Activated naive CD4-positive, alpha-beta T cell treated with anti-CD3 and anti-CD28 coated beads for 36 hours (primary cell): ENCODE measurements at places on chromosomes 3 and 15.

GRCh38 chr3:53729159-53729558 lies 117.1 kb downstream of the CHDH start:
- no peak for DNase-seq

DNA sequence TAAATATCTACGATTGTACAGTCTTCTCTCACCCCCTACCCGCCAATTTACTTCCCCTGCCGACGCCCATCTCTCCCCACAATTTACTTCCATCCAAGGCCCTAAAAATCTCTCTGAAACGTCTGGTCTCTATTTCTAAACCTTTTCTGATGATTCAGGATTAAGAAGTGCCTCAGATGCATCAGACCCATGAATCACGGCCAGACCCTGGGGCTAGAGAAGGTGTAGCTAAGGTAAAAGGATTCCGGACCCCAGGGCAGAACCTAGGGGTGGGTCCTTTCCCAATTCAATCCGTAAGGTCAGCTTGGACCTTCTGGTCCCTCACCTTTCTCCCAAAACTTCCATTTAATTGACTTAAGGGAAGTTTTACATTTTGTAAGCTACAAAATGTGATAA lies 46.4 kb downstream of the LRIG1 start:
- no peak for DNase-seq

DNA sequence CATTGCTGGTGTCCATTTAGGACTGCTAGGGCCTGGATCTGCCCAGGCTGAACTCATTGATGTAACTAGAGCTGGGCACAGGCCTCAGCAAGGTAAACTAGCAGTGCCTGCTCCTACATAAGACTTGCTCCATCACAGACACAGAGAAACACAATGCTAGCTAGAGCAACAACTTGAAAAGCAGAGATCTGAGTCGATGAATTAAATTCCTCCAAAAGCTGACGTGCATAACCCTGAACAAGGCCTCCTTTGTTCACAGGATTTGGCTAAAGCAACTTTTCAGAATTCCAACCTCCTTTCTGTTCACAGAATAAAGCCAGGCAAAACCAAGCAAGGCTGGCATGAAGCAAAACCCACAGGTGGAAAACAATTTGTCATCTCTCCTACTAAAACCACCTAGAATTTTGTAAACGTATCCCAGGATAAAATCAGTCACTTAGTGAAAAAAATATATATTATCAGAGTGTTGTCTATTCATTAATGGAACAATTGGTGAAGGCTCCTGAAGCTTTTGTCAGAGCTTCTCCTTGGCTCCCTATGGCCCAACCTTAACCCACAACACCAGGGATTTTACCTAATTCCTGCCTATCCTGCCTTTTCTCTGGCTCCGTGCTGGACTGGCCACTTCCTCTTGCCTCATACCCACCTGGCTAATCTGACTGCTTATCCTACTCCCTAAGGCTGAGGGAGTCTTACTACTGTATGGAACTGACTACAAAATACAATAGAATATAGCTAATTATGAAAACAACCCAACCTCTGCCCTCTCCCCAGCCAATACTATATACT lies 39.9 kb downstream of the PLCH1 start:
- no peak for DNase-seq

DNA sequence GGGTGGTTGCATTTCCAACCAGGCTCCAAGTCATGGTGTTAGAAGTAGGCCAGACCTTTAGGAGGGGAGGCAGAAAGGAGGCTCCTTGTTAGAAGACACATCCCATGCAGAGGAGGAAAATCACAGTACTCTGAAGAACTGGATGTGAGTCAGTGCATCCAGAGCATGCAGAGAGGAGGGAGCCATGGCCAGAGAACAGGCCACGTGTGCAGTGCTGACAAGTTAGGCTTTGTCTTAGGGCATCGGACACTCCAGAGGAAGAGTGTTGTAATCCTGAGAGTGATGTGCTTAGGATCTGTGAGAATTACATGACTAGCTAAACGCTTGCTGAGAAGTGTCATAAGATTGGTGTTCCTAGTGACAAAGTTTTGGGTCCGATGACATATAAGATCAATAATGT lies 456.5 kb upstream of the THRB start:
- DNase-seq, result no peak

GRCh38 chr3:65595222-65596028 lies 443.3 kb downstream of the MAGI1 start:
- no peak for DNase-seq

GRCh38 chr15:28109626-28110455 lies 10.7 kb upstream of the OCA2 start:
- DNase-seq, result no peak

DNA sequence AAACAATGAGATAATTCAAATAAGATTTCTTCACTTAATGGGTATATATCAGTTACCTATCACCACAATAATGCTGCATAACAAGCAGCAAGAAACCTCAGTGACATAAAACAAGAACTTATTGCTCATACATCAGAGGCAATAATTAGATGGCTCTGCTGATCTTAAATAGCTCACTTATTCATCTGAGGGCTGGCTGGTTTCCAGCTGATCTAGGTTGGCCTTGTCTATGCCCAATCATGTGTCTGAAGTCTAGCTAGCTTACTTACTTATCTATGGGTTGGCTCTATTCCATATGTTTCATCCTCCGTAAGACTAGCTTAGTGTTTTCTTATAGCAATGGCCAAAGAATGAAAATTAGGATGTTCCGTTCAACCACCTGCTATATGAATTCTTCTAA lies 109.4 kb upstream of the AGTR1 start:
- no peak for DNase-seq

GRCh38 chr3:196288141-196288460 lies 575 bp upstream of the PCYT1A start:
- no peak for DNase-seq

- no peak for DNase-seq
Observed at GRCh38 chr15:101303408-101303807, 8.4 kb upstream of the SNRPA1 start.

- DNase-seq, result no peak
Observed at GRCh38 chr3:149536429-149536828, 61.9 kb downstream of the TM4SF4 start.

GRCh38 chr3:4695846-4696245 lies 202.7 kb downstream of the ITPR1 start:
- DNase-seq, result no peak

DNA sequence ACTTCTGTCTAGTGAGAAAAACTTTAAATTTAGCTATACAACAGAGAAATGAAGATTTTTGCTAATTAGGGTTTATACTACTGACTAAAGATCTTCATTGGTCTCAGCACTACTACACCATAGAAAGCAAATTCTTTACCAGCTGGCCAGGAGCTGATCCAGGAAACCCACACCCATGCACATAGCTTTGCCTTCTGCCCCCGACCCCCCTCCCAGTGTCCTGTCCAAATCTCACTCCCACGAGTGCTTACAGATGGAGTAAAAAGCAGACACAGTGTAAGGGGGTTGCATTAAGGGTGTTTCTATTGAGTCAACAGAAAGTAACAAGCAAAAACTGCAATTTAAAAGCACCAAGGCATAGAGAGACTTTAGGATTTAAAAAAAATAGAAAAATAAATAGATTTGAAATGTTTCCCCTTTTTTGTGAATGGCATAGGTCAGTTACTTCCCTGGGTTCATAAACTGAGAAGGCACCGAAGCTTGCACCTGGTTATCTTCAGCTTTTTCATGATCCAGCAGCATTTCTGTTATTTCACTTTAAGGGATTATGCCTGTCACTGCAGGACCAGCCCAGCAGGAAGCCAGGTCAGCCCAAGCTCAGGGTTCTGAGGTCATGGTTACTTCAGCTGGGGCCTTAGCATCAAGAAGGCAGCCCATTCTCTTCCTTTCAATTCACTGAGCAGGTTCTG lies 124.3 kb downstream of the CTNNB1 start:
- DNase-seq, result no peak

GRCh38 chr3:63086190-63086589 lies 191.9 kb upstream of the SYNPR start:
- no peak for DNase-seq

GRCh38 chr15:67680641-67681040 lies 138.1 kb downstream of the MAP2K5 start:
- no peak for DNase-seq

DNA sequence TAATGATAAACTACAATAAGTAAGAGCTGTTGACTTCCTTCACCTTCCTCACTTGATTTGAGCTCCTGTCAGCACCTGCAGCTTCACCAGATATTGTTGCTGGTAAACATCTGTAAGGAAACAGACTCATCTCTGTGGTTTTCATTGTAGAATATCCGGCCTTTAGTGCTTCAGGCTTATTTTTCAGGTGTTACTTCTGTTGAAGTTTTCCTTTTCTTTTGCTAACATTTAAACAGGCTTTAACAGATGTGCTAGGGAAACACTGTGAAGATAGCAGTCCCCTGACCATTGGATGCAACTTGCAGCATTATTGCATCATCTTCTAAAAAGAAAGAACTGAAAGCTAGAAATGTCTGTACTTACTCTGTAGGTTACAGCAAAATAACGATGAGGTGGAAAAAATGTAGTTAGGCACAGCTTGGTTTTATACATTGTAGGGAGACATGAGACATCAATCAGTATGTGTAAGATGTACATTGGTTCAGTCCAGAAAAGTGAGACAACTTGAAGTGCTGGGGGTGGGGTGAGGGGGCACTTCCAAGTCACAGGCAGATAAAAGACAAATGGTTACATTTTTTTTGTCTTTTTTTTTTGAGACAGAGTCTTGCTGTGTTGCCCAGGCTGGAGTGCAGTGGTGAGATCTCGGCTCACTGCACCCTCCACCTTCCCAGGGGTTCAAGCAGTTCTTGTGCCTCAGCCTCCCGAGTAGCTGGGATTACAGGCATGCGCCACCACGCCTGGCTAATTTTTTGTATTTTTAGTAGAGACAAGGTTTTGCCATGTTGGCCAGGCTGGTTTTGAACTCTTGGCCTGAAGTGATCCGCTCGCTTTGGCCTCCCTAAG lies 10.2 kb downstream of the EDEM1 start:
- peak; percentile 61 for DNase-seq

- DNase-seq, result no peak
Observed at GRCh38 chr3:40790746-40791145, 266.0 kb downstream of the ZNF621 start.

DNA sequence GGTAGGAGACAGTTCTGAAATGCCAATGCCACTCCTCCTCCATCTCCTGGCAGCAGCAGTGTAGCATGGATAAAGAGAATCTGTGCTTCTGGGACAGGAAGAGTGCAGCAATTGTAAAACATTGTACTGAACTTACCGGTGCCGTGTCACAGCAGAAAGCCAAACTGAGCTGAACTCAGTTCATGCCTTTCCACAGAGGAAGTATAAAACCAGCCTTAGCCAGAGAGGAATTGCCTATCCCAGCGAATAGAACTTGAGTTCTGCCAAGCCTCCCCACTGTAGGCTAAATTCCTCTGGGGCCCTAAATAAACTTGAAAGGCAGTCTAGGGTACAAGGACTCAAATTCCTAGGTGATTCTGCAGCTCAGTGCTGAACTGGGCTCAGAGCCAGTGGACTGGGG lies 148.8 kb downstream of the SLC9A9 start:
- no peak for DNase-seq

GRCh38 chr3:186442162-186442561 lies 80.1 kb upstream of the DGKG start:
- no peak for DNase-seq

DNA sequence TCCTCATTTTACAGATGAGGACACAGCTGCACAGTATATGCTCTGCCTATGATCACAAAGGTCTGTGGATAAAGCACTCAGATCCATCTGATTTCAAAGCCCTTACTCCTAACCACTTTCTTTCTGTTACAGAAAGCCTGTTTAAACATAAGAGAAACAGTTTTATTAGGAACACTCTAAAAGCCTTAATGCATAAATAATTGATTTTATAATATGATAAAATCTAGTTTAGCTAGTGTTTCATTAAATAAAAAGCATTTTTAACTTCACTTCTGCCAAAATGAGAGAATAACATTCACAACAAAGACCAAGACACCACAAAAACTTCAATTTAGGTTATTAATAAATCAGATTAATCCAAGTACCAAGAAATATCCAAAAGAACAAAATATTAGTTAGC lies 21.4 kb downstream of the SNX4 start:
- DNase-seq, result no peak

DNA sequence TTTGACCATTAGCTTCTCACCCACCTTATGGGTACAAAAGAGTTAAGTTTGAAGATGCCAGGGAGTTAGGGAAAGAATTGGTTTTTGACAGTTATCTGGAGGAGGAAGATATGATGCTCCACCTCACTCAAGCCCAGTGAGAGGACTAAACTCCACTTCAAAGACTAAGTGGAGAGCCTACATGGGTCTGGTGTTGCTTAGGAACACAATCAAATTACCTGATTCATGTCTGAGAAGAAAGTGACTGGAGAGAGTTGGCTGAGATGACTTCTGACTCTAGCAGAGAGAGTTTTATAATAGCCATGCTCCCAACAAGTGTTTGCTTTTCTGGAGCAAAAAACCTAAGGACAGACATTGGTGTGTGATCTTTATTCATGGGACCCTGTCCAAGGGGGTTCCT lies 43.3 kb downstream of the SUCNR1 start:
- no peak for DNase-seq

DNA sequence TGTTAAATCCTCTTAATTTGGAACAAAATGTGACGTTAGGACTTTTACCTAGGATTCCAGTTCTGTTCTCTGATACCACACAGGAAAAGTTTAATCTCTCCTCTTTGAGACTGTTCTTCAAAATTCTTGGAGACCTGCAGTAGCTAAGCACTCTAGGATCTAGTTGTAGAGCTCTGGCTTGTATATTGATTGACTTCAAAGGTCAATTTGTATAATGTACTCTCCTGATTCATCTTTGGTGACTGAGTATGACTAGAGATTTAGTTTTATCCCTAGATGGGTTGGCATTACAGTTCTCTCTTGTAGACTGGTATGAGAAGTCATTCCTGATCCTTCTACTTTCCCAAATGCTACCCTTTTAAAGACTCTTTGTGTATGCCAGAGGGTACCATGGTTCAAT lies 168.4 kb upstream of the TPRG1 start:
- DNase-seq, result no peak

- DNase-seq, result no peak
Observed at GRCh38 chr3:106438887-106439286, 570.1 kb upstream of the CBLB start.

DNA sequence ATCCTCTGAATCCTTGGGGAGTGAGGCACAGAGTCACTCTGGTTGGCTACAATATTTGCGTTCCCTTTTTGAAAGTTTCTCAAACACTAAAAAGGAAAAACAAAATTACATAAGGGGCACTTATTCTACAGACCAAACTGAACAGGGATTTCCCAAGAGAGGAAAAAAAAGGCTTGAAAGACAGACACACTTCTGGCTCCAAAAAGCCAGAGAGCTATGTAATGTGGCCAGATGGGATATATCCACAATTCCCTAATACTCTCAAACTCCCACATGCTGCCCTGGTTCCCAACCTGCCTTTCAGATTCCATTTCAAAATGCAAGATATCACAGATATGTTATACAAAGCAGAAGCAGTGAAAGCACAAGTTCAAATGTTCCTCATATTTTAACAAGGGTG lies 1.6 kb downstream of the FRMD4B start:
- no peak for DNase-seq

GRCh38 chr3:132900481-132900880 lies 137.7 kb upstream of the TMEM108 start:
- no peak for DNase-seq
